Stimulated activated CD8-positive, alpha-beta memory T cell treated with anti-CD3 and anti-CD28 coated beads, Interleukin-4, amount 100 ng/mL, for 1 hour (primary cell): ENCODE measurements at places on chromosomes 4 and X.

GRCh38 chrX:37509349-37509748, 62.1 kb upstream of the LANCL3 start:
- no peak for DNase-seq

DNA sequence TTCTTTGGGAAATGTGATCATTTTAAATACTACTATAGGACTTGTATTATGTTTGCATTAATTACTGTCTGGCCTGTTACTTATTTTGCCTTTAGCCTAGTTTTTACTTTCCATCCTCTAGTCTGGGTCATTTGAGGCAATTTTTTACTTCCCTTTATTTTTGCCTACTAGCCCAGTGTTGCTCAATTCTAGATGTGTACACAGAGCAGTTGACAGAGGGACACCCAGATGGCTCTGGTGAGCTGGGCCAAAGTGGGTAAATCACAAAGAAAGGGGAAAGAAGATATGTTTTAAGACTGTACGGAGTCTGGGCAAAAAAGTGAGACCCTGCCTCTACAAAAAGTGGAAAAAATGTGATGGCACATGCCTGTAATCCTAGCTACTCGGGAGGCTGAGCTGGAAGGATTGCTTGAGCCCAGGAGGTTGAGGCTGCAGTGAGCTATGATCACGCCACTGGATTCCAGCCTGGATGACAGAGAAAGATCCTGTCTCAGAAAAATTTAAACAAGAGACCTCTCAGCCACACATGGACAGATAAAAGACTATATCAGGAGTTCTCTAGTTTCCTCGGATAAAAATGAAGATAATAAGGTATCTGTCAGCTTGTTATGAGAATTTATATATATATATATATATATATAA, 35.7 kb downstream of the APOO start:
- DNase-seq: no peak

DNA sequence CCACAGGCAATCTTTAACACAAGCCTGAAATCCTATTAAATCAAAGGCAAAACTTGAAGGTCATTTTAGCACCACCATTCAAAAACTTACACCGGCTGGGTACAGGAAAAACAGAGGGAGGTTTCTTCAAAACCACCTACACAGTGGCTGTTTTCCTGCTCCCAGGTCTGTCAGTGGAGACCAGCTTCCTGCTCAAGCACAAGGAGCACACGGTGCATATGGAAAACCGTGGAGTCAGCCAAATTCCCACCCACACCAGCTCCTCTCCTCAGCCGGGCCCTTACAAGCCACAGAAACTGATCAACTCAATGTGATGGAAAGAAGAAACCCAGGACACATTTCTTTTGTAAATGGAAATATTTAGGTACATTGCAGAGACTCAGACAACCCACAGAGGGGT, 14.3 kb upstream of the FAM241A start:
- DNase-seq: no peak

DNA sequence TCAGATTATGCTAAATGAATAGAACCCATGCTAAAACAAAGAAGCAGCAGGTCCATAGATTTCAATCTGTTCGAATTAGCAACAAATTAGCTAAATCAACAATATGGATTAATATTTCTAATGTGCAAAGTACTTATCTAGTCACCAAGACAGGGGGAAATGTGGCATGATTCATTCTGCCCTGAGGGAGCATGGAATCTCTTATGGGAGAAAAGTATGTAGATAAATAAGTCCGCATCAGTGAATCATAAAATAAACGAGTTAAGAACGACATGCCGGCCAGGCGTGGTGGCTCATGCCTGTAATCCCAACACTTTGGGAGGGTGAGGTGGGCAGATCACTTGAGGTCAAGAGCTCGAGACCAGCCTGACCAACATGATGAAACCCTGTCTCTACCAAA, 102.1 kb downstream of the ANOS1 start:
- no peak for DNase-seq

DNA sequence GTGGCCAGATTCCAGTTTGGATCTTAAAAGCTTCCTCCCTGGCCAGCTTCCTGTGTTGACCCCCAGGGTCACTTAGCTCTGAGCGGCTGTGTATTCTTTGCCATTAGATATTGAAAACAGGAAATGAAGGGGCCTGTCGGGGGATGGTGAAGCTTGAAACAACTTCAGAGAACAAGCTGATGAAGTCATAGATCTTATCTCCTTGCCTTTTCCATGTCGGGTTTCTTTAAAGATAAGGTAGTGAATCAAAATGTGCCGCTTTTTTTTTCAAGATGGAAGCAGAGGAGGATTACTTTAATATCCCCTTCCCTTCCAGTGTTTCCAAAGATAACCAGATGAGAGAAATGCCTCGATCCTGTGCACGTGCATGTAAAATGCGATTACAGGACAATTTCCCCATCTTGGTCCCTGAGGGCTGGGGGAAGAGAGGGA, 508.5 kb downstream of the MID1IP1 start:
- no peak for DNase-seq

DNA sequence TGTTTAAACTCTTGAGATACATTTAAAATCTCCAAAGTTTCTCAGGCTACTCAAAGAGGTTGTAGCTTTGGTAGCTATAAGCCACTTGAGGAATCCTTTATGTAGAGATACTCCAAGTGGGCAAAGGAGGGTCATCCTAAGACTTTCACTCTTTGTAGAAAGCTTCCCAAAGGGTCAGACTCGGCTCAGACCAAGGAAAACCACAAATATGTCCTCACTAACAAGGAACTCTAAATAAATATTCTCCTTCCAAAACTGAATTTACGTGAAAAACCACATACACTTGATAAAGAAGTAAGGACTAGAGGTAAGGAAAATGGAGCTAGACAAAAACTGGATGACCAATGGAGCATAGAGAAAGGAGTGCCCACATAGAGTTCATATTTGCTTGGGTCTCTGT, 41.7 kb upstream of the DDX60 start:
- no peak for DNase-seq

DNA sequence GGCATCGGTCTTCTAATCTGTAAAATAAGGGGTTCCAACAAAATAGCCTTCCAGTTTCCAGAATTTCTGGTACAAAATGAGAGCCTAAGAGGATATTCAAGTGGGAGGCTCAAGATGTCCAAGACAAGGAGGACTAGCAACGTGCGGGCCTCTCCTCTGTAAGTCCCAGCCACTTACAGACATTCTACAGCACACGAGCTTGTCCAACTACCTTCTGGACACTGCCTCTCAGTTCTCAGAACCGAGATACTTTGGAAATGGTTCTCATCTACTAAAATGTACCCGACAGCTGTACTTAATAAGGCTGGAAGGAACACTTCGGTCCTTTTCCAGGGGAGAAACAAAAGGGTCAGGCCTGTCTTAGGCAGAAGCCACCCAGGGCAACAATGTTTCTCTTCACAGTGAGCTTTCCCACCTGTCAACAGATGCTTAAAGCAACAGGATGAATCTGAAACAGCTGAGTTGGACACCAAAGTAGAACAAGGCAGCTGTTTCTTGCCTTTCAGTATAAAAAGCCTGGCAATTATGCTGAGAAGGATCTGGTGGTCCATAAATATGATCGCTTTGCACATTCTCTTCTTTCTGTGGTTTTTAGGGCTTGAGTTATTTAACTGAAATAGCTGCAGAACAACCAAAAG, 127.0 kb downstream of the HS6ST2 start:
- no peak for DNase-seq

- no peak for DNase-seq
These were observed at the start of gene SRPK3 for GRCh38 chrX:153780678-153781427. Gene SRPK3, plus strand, starts transcription at chrX:153781041. Its CDS starts 46 bp downstream, at chrX:153781087.
